ENCODE measurements at places on chromosomes 2 and 18.

DNA sequence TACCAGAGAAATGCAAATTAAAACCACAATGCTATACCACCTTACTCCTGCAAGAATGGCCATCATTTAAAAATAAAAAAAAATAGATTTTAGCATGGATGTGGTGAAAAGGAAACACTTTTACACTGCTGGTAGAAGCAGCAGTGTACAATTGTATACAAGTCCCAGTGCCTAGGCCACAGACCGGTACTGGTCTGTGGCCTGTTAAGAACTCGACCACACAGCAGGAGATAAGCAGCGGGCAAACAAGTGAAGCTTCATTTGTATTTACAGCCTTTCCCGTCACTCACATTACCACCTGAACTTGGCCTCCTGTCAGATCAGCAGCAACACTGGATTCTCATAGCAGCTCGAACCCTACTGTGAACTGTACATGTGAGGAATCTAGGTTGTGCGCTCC is 60.7 kb upstream of the DSC1 start:
- no peak for DNase-seq

GRCh38 chr2:172480301-172481218 is 53.2 kb downstream of the ITGA6 start:
- DNase-seq = no peak

- DNase-seq = no peak
Measured at GRCh38 chr2:158723181-158723838, 71.8 kb upstream of the DAPL1 start.

DNA sequence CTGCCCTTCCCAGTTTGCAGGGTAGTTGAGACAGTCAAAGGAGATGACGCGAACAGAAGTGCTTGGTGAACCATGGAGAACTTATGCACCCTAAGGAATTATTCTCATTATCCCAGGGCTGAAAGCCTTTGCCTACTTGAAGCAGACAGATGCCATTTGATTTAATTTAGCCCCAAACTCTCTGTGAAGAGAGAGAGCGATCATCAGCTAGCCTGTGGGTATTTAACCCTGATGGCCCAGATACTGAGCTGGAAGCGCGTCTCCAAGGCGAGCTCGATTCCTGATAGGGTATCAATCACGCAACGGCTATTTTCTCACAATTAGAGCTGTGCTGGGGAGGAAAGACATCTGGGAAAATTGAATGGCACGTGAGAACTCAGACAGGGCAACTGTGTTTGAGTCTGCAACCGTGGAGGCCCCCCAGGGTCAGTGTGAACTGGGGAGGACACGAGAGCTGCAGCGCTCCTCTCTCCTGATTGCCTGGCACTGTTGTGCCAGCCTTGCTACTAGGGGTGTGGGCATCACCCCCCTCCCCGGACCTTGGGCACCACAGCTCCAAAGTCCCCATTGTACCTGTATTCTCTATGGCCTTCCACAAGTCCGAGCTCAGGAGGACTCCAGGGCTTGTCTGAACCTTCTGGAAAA is 73.2 kb downstream of the CAPN13 start:
- DNase-seq = no peak

DNA sequence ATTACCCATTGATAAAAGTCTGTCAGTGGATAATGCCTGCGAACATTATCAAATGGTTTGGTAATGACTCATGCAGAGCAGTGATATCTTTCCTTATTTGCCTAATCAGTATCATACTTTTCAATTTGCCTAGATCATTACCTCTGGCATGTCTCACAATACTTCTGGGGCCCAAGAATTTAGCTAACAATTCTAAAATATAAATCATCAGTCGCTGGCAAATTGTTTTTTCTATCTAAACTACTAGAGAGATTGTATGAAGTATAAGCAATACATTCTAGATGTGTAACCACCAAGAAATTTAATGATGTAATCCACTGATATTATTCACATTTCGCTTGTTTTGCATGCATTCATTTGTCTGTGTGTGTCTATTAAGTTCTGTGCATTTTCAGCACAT is 191.2 kb upstream of the CDH19 start:
- DNase-seq = no peak

- no peak for DNase-seq
Measured at GRCh38 chr2:54899576-54900200, 150.6 kb downstream of the RTN4 start.

DNA sequence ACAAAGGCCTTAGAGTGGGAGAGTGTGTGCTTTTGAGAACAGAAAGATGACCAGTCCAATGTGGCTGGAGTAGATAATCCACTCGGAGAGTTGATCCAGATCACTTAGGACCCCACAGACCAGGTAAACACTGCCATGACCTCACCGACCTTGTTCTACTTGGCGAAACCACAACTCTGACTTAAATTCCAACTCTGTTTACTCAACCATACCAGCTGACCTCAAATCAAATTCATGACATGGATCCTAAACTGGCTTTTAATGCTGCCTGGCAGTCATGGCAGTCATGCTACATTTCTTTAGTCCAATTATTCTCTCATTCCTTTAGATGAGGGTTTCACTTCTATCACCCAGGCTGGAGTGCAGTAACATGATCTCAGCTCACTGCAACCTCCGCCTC is 347.1 kb upstream of the FAM98A start:
- no peak for DNase-seq

GRCh38 chr2:101160454-101160853 is 9.3 kb upstream of the TBC1D8 start:
- DNase-seq = no peak

DNA sequence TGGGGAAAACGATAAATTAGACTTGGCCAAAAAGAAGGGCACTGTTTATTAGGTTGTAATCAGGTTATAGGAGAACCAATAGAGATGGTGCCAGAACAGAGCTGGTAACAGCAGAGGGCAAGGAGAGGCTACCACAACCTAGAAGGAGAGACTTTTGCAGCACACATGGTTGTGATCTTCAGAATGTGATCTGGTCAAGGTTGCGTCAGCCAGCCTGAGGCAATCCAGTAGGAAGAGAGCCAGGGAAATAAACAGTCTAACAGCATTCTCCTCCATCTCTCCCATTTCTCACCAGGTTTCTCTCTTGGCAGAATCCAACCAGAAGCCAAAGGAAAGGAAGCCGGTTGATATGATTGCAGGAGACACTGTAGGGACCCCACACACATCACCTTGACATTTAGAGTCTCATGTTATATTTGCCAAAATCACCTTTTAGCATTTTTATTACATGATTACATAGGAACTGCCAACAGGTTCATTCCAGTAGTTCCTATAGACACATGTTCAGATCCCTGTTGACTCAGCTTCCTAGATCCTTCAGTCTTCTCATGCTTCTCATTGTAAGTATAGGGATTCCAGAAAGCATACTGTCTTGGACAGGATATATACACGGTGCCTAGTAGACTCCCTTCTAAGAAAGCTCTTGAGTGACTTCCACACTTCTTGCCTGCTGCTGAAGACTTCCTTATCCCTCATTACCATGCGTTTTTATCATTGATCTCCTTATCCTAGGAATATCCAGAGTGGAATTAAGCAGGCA is 17.6 kb upstream of the SPATS2L start:
- DNase-seq = no peak

- DNase-seq = no peak
Measured at GRCh38 chr2:47225061-47225783, 70.1 kb upstream of the STPG4 start.

GRCh38 chr2:142694282-142694681 is 183.2 kb upstream of the KYNU start:
- no peak for DNase-seq

- no peak for DNase-seq
Measured at GRCh38 chr2:113104054-113104611, 23.3 kb upstream of the IL1RN start.

DNA sequence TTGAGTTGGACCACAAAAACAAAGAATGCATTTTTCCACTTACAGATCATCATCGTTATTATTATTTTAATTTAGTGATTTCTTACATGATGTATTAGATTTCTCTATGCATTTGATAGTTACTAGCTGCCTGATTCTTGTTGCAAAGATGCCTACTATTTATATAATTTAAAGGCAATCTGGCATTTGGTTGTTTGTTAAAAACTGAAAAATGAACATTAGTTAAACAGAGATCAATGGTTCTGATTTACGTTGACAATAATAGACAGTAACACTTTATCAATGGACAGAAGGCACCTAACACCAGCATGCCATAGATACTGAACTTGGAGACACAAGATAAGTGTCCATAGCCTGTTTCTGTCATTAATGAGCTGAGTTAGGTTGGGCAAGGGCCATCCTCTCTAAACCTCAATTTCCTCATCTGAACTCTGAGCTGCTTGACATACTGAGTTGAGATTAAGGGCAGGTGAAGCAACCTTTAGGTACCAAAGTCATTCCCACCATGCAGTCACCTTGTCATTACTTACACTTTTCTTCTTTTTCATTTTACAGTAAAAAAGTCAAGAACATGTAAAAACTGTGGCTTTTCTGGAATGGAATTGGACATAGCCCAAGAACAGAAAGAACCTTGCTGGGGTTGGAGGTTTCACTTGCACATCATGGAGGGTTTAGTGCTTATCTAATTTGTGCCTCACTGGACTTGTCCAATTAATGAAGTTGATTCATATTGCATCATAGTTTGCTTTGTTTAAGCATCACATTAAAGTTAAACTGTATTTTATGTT is 3.1 kb downstream of the CCL20 start:
- DNase-seq = no peak

DNA sequence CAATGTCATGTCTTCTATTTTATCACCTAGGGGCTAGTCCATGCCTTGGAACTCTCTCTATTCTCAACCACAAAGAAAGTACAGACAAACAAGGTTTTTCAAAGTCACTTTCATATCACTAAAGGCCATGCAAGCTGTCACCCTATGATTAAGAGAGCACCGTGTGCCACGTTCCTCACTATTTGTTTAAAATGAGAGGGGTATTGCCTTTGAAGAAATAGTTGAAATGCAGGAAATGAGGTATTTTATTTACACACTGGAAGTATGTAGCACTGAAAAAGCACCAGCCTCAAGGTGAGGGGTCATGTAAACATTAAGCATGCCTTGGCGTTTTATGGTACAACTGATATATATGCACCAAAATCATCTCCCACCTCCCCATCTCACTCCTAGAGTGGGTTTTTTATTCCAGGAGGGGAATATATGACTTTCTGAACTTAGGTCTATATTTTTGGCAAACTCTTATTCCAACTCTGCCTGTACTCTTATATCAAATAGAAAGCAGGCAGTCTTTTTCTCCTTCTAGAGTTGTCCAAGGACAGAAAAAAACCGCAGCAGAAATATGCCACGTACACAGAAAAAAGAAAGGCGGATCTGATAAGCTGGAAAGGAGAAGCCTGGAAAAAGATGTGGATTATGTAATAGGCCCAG is 53.5 kb downstream of the VSNL1 start:
- no peak for DNase-seq

GRCh38 chr18:52343138-52343537 is 3.1 kb downstream of the DCC start:
- no peak for DNase-seq

DNA sequence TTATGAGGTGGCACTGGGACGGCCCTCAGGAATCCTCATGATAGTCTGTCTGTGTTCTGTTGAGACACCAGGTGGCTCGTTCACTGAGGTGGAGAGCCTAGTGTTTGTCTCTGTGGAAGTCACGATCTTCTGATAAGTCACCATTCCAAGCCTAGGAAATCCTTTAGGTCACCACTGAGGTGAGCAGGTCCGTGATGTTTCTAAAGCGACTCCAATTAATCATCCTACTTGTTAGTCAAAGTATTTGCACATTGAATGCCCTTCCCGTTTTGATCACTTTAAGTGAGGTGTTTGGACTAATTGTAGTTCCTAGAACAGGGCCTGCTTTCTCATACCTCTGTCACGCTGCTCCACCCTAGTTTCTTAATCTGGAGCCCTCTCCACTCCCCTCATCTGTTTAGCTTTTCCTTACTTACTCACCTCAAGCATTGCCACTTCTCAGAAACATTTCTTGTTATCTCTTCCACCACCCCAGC is 28.0 kb upstream of the DSG3 start:
- no peak for DNase-seq

- no peak for DNase-seq
Measured at GRCh38 chr2:171365778-171366177, 68.0 kb downstream of the METTL8 start.

GRCh38 chr2:39645826-39646225 is 19.9 kb upstream of the TMEM178A start:
- no peak for DNase-seq

DNA sequence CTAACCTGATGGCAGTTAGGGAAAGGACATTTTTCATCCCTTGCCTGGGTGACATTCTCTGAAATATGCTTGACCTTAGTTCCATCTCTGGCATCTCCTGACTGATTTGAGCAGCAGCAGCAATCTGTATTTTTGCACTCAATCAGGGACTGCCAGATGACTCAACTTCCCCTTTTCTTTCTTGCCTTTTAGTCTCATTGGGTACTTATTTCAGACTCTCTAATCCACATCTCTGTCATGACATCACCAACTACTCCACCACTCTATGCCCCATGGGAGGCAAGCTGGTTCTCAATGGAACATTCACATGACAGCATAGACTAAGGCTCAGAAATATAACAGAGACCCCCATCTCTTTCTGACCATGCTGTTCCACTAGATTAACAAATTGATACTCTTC is 254.2 kb downstream of the RIT2 start:
- no peak for DNase-seq

- DNase-seq = no peak
Measured at GRCh38 chr2:170123593-170123992, 54.4 kb upstream of the MYO3B start.

DNA sequence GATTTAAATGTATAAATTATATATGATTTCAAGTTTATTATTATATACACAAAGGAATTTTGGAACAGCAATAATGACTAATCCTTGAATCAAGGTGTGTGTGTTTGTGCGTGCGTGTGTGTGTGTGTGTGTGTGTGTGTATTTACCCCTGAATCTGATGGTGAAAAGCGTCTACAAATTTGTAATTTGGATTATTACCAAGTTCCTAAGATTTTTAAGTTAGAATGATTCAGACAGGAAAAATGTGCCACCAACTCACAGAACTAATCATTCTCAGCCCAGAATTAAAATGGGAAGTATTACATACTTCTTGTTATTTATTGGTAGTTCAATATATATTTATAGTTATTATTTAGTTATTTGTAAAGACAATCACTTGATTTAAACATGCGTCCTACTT is 12.3 kb downstream of the CALCRL start:
- DNase-seq = no peak

GRCh38 chr2:62506421-62506750 is 391 bp upstream of the TMEM17 start:
- no peak for DNase-seq

- no peak for DNase-seq
Measured at GRCh38 chr2:148524519-148524919, 120.0 kb upstream of the EPC2 start.

DNA sequence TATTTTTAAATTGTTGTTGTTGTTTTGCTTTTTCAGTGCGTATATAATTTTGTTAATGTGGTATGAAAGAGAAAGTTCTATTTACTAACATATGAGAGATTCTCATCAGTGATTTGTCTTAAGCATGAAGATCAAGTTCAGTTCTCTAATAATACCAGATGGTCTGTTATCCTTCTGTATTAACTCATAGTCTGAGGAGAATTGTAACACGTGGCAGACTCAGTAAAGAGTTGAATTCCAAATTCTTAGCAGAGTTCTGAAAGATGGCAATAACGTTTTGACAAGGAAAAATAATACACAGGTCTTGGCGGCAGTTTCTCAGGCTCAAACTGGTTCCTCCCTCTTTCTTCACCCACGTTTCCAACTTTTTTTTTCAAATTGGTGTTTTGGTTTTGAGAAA is 17.2 kb upstream of the COL3A1 start:
- no peak for DNase-seq
